ENCODE measurements at places on chromosomes 2 and 18.

- DNase-seq: no peak
Measured at GRCh38 chr2:139685090-139685983, 905.1 kb upstream of the NXPH2 start.

DNA sequence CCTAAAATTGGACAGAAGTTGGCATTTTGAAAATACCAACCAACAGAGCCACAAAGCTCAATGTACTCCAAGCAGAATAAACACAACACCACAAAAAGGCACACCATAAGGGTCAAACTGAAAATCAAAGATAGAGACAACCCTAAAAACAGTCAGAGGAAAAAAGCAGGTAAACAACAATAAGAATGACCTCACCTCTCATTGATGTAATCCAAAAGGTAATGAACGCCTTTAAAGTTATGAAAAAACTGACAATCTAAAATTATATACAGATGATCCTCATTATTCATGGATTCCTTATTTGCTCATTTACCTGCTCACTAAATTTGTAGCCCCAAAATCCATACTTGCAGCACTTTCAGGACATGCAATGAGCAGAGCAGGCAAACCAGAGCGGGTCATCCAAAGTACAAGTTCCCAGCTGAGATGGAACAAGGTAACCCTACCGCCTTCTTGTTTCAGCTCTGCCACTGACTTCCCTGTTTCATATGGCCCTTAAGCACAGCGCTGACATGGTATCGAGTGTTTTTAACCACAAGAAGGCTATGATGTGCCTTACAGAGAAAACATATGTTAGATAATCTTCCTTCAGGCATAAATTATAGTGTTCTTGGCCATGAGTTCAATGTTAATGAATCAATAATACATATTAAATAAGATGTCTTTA, 17.0 kb downstream of the RTN4 start:
- no peak for DNase-seq

GRCh38 chr2:120949957-120950590, 214.4 kb downstream of the GLI2 start:
- DNase-seq: no peak

DNA sequence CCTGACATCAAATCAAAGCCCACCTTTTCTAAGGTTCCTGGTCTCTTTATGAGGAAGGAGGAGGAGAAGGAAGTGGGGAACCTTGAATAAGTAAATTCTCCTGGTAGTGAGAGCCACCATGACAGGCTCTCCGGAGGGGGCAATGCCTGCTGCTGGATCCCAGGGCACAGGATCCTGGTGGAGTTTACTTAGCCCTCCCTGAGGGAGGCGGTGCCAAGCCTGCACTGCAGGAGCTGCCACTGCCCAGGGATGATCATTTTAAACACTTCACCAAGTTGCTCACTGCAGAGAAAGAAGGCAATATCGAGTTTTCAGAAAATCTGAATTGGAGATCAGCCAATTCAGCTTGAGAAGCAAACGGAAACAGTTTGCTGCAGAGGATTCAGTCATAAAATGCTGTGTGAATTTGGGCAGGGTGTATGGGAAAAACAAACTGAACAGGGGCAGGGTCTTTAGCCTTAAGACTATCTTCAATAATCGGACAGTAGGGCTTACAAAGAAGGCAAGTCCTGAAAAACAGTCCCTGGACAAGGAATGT, 200.7 kb downstream of the RAD51AP2 start:
- no peak for DNase-seq

DNA sequence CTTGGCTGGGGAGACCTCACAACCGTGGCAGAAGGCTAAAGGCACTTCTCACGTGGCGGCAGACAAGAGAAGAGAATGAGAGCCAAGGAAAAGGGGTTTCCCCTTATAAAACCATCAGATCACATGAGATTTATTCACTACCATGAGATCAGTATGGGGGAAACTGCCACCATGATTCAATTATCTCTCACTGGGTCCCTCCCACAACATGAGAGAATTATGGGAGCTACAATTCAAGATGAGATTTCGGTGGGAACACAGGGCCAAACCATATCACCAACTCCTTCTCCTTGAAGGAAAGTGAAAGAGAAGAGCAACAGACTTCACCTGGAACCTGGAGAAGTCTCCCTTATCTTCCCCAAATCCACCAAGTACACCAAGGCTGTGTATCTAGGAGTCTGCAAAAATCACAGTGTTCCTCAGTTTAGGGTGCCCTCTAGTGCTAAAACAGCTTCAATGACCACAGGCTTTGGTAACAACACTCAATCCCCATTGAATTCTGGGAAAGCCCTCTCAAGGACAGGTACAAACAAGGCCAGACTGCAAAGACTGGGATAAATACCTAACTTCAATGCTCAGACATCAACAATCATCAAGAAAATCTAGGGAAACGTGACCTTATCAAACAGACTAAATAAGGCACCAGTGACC, 148.8 kb upstream of the SRD5A2 start:
- peak; percentile 45 for DNase-seq

- no peak for DNase-seq
Measured at GRCh38 chr18:52070291-52070756, 269.7 kb upstream of the DCC start.

GRCh38 chr18:75240433-75240832, 29.8 kb downstream of the TSHZ1 start:
- no peak for DNase-seq

GRCh38 chr2:219514196-219514761, at the start of gene ASIC4:
TSS of gene ASIC4 (plus strand) at chr2:219514482. CDS start at chr2:219514725, 243 bp downstream.
- DNase-seq: peak; percentile 67

- DNase-seq: no peak
Measured at GRCh38 chr2:162328424-162329157, 10.1 kb upstream of the IFIH1 start.

DNA sequence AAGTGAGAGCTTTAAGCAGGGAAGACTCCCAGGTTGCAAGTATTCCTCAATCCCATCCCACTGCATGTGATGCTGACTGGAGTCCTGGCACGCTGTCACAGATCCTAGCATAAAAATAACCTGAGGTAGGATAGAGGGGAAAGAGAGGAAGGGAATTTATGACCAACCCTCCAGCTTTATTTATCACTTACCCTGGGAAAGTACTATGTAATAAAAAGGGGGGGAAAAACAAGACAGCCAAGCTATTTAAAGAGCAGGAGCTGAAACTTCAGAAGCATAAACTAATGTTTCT, 122.2 kb downstream of the SLC8A1 start:
- no peak for DNase-seq

DNA sequence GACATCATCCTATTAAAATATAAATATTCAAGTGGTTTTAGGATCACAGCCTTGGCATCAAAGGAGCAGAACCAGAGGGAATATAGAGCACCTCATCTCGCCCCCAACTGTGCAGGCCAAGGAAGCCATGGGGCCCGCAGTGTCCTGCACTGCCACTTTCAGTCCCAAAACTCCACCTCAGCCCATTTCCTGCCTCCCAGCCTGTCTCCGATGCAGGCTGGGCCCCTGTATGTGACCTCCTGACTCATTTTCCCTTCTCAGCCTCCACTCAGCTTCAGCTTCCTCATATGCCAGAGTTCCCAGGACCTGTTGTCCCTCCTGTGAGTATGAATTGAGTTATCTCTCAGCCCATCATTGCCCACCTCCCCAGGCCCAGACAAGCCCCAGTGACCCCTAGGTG, 72.9 kb upstream of the GLI2 start:
- no peak for DNase-seq

GRCh38 chr2:199756211-199756610, 94.8 kb downstream of the FTCDNL1 start:
- DNase-seq: no peak

DNA sequence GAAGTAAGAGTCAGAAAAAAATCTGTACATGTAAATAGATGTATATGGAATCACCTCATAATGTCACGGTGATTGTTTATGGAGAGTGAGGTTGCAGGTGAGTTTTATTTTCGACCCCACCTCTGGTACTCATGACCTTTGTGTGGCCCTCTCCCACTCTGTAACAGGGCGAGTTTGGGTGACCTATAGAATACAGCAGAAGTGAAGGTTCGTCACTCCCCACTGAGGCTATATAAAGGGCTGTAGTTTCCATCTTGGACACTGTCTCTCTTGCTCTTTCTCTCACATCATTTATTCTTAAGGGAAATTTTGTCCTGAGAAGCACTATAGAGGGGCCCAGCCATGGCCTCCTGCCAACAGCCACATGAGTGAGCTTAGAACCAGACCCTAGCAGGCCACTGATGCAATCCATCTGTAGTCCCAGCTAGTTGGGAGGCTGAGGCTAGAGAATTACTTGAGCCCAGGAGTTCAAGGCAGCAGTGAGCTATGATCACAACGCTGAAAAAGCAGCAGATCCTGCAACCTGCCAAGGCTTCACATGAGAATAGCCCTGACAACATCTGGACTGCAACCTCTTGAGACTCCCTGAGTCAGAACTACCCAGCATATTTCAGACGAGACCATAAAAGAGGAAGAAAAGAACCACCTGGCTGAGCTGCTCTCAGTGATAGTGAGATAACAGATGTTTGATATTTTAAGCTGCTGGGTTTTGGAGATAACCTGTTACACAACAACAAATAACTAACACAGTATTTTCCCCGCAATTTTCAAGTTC, 74.3 kb upstream of the SLC1A4 start:
- no peak for DNase-seq

DNA sequence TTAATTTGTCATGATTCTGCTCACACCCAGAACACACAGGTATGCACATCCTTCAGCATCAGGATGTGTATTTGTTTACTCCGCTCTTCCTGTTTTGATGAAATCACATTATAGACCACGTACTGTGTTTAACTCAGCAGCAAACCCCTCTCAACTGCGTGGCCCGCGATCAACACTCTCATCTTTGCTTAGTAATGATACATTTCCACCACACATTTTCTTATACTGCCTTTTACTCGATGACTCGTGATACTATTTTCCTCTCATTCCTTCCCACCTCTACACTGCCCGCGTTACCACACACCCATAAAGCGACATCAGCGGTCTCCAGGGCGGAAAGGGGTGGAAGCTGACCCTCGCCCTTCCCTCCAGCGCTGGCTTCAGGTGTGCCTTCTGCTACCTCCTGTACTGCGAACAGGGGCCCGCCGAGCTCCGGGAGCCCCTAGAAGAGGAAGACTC, 1.3 kb downstream of the NETO1 start:
- DNase-seq: no peak

DNA sequence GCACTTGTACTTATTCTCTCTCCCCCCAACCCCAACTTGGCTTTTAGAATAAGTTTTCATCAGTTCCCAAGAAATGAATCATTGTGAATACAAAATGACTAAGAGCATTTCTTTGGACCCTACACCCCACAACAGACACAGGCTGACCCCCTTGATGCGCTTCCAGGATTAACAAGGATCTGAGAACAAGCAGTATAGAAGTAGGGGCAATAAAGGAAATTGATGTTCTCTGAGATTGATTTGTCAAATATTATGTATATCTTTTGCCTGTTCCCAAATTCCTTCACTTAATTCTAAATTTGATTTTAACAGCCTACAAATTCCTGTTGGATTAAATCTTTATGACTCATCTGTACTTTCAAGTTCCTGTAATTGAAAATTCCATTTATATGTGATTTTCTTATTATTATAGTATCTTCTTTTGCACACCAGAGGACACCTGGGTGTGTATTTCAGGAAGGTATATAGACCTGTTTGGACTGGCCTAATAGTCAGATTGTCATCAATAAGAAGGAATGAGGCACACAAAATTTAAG, 10.2 kb upstream of the PTPN4 start:
- no peak for DNase-seq

DNA sequence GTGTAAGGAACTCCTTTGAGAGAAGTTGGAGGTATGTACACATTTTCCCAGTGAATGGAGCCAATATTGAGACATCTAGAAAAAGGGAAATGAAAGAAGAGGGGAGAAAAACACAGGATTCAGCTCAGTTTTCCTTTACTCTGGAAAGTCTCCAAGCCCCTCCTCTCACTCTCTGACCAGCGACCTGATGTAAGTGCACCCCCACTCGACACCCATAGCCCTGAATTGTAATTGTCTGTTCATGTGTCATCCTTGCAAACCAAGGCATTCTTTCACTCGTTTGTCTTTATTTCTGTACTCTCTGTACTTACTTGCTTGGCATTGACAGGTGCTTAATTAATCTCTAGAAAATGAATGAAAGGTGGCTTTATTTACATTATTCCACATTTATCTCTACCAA, 55.7 kb upstream of the CTAGE1 start:
- no peak for DNase-seq

- DNase-seq: no peak
Measured at GRCh38 chr2:188725746-188726360, 248.3 kb upstream of the COL3A1 start.

- DNase-seq: no peak
Measured at GRCh38 chr18:31321719-31322118, 3.8 kb downstream of the DSG1 start.

GRCh38 chr18:49238433-49239042, 221.9 kb downstream of the DYM start:
- DNase-seq: peak; percentile 57

DNA sequence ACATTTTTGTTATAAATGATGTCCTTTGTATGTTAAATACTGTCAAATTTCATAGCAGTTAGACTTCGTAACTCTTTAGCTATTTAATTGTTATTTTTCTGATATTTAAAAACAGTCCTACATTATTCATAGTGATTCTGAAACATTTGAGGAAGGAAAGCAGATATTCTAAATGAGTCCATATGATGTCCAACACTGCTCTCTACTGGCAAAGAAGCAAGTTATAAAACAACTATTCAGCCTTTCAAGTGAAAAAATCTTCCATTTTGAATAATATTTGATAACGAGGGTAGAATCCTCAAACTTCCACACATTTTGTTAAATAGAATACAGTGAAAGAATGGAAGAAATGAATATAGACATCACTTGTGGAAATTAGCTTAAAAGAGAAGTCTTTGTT, 220.8 kb downstream of the GULP1 start:
- DNase-seq: peak; percentile 40

DNA sequence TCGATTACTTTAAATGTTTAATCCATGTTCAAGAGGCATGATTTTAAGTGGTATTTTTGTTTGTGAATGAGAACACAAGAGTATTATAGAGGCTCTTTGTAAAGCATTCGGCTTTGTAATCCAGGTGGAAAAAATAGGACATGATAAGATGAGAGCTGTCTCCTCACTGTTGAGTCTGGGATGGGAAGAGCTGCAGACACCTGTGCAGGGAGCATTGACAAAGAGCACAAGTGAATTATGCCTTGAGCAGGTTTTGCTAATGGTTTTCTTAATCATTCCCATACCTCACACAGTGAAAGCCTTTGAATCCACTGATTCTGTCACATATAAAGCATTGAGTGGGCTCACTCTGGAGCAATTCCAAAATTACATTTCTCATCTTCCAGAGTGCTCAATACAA, 9.6 kb downstream of the COL6A3 start:
- DNase-seq: no peak

DNA sequence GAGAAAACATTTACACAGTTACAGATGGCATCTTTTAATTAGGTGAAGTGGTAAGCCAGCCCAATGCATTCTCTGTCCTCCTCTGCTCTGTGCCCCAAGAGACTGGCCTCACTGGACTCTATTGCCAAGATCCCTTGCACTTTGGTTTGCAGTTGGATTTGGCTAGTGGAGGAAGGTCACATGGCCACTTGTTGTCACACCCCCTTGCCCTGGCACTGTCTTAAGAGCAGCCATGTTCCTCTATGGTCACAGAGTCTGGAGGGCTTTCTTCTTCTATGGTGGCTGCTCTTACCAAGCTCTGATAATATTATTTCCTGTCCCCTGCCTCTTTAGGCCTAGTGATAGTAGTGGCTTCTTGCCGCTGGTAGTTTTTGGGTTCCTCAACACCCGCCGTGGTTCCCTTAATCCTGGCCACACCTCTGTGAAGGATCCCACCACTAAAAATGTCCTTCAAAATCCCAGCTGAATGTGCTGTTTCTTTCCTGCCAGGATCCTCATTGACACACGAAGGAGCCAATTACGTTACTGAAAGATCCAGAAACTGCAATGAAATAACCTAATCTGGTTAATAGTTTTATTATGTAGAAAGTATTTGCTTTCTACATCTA, 111.1 kb downstream of the CDC42EP3 start:
- no peak for DNase-seq

GRCh38 chr2:239593455-239593854, 192.6 kb upstream of the HDAC4 start:
- DNase-seq: no peak
